ENCODE measurements at places on chromosomes 7 and 10.

DNA sequence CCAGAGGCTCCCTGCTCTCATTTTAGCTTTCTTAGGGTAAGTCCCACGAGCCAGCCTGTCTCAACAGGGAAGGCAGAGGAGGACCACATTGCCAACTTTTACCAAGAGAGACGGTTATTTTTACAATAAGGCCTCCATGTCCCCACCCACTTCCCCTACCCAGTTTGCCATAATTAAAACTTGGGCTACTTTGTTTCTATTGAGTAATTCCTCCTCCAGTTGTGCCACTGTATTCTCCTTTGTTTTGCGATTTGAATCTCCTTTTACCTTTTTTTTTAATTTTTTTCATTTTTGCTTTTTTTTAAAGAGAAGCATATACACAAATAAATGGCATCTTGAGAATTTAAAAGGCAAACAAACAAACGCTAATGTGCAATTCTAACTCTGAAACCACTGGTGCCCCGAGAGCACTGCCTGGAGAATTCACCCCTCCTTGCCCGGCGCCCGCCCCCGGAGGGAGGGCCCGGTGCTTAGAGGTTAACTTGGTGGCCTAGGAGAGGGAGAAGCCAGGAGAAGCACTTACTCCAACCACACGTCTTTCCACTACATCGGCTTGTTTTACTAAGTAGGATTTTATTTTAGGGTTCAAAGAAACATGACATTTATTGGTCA lies 282.3 kb downstream of the USP6NL start:
- H3K27ac ChIP-seq = peak overlapping the region; percentile 35
- H3K4me1 ChIP-seq = peaks cover 20% of the 10 kb centered on the region
- no peak overlapping the region for H3K4me3 ChIP-seq
- peaks cover 81% of the 10 kb centered on the region for H3K36me3 ChIP-seq
- H3K27me3 ChIP-seq = no peaks in the 10 kb centered on the region
- no peak for DNase-seq

DNA sequence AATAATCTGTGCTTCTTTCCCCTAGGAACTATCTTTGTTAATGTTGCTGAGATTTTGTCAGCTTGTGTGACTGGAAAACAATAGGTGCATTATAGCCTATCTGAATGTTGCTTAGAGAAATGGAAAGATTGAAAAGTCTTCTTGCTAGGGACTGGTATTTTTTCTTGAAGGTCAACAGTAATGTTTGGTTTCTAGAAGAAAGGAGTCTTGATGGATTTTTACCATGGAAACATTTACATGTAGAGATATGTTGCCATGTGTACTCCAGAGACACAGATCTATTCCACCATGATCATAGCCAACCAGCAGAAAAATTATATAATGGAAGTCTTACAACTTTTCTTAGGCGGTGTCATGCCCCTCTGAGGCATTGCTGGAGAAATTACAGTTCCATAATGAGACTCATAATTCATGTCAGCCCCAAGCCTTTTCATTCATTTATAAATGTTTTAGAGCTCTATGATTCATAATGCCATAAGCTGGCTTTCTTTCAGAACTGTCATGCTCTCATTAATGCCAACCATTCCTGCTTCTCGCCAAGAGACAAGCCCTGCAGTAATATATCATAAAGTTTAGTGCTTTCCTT lies 175.1 kb upstream of the PTPRZ1 start:
- no peak for DNase-seq
- H3K27ac ChIP-seq = no peak overlapping the region
- H3K36me3 ChIP-seq = no peaks in the 10 kb centered on the region
- no peak overlapping the region for H3K4me3 ChIP-seq

GRCh38 chr7:2838873-2839578 lies 5.1 kb downstream of the GNA12 start:
- H3K36me3 ChIP-seq = peaks cover 55% of the 10 kb centered on the region
- peak overlapping the region; percentile 44 for H3K4me3 ChIP-seq
- H3K27me3 ChIP-seq = no peaks in the 10 kb centered on the region
- H3K4me1 ChIP-seq = peaks cover 79% of the 10 kb centered on the region

- no peaks in the 10 kb centered on the region for H3K27me3 ChIP-seq
- no peak for DNase-seq
- H3K36me3 ChIP-seq = peaks cover 12% of the 10 kb centered on the region
Measured at GRCh38 chr10:75108684-75109458, 2.6 kb upstream of the SAMD8 start.

GRCh38 chr10:13673156-13673555 lies 86.4 kb downstream of the PRPF18 start:
- no peak overlapping the region for H3K27ac ChIP-seq
- no peak overlapping the region for H3K4me3 ChIP-seq
- no peak for DNase-seq
- no peaks in the 10 kb centered on the region for H3K4me1 ChIP-seq
- H3K27me3 ChIP-seq = peaks cover 2% of the 10 kb centered on the region
- H3K36me3 ChIP-seq = no peaks in the 10 kb centered on the region

Data from activated B cell treated with CpG ODN at 0.5 μM for 24 hours (primary cell).